Endodermal cell (in vitro differentiated cells): ENCODE measurements at places on chromosomes 12 and 14.
A peak's percentile ranks its signal among the peaks of the same experiment; 100 is the strongest.

- peaks cover 7% of the 10 kb centered on the region for H3K36me3 ChIP-seq
- no peaks in the 10 kb centered on the region for H3K27me3 ChIP-seq
- no peak for DNase-seq
- H3K4me3 ChIP-seq = no peak overlapping the region
Observed at GRCh38 chr12:71888521-71888920, 49.0 kb downstream of the TBC1D15 start.

GRCh38 chr12:64636856-64637255 lies 26.6 kb downstream of the RASSF3 start:
- H3K27me3 ChIP-seq = no peaks in the 10 kb centered on the region
- no peak overlapping the region for H3K27ac ChIP-seq
- H3K4me1 ChIP-seq = peaks cover 7% of the 10 kb centered on the region

GRCh38 chr14:69129264-69129880 lies 23.5 kb downstream of the DCAF5 start:
- no peaks in the 10 kb centered on the region for H3K27me3 ChIP-seq
- DNase-seq = peak; percentile 85
- no peak overlapping the region for H3K4me3 ChIP-seq
- peaks cover 31% of the 10 kb centered on the region for H3K4me1 ChIP-seq

DNA sequence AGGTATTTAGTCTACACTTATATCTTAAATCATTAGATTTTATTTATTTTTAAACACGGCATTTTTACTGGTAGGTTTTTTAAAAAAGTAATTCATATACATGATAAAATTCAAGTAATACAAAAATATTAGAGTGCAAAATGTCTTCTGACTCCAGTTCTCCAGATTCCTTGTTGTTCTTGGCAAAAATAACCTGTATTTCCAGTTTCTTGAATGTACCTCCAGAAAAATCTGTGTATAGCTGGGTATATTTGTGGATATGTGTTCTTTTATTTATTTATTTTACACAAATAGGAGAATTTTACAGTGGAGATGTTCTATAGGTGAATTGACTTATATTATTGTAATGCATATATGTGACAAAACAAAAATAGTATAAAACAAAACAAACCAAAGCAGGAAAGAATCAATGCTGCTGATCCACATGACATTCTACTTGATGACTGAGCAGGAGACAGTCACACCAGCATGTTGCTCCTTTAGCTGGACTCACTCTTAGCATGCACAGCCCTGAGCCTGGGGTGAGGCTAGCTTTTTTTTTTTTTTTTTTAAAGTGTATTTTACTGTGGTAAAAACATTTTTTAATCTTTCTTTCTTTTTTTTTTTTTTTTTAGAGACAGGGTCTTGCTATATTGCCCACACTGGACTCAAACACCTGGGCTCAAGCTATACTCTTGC lies 42.2 kb upstream of the SLC38A2 start:
- no peak overlapping the region for H3K4me3 ChIP-seq
- H3K4me1 ChIP-seq = no peaks in the 10 kb centered on the region
- H3K27ac ChIP-seq = no peak overlapping the region
- no peak for DNase-seq
- no peaks in the 10 kb centered on the region for H3K27me3 ChIP-seq

- DNase-seq = no peak
- no peaks in the 10 kb centered on the region for H3K36me3 ChIP-seq
- H3K27ac ChIP-seq = no peak within 1 kb of the TSS
- no peaks in the 10 kb centered on the region for H3K4me1 ChIP-seq
- H3K4me3 ChIP-seq = no peak within 1 kb of the TSS
- H3K27me3 ChIP-seq = no peaks in the 10 kb centered on the region
Observed at GRCh38 chr14:67487937-67488893, at the start of gene TMEM229B. TMEM229B (minus strand) TSS chr14:67488721; CDS start chr14:67473923, 14,798 bp downstream.

DNA sequence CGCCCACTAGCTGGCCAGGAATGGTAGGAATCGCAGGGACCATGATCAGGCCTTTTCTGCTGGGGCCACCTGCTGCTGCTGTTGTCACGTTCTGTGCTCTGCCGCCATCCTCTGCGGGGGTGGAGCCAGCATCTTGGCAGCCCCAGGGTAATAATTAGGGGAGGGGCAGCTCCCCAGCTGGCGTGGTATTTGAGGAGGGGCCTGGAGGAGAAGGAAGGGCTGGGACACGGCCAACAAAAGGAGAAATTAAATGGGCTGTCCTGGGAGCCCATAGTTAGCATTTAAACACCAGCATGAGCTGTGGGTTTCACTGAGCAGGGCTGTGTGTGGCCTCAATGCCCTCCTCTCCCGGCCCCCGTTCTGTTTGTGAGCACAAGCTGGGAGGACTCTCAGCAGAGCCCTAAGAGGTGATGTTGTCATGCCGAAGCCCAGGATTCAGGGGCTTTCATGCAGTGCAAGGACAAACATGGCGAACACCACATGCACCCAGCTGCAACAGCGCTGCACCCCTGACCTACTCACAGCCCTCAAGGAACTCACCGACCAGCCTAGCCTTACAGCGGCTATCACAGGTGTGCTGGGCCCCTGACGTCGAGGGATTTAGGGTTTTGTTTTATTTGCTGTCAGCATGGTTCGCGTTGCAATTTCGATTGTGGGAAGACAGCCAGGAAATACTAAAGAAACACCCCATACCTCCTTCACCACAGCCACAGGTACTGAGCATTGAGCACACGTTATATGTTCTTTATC lies 324.3 kb downstream of the CACNA1C start:
- H3K27ac ChIP-seq = no peak overlapping the region
- no peaks in the 10 kb centered on the region for H3K4me1 ChIP-seq
- no peaks in the 10 kb centered on the region for H3K27me3 ChIP-seq
- no peak overlapping the region for H3K4me3 ChIP-seq

- H3K4me3 ChIP-seq = no peak overlapping the region
- no peak for DNase-seq
- H3K27ac ChIP-seq = no peak overlapping the region
- H3K27me3 ChIP-seq = no peaks in the 10 kb centered on the region
Observed at GRCh38 chr12:83010169-83010804, 323.6 kb downstream of the TMTC2 start.

- DNase-seq = peak; percentile 83
- no peaks in the 10 kb centered on the region for H3K27me3 ChIP-seq
- no peaks in the 10 kb centered on the region for H3K36me3 ChIP-seq
- H3K4me1 ChIP-seq = peaks cover 3% of the 10 kb centered on the region
Observed at GRCh38 chr12:69910694-69911093, 85.7 kb downstream of the MYRFL start.

DNA sequence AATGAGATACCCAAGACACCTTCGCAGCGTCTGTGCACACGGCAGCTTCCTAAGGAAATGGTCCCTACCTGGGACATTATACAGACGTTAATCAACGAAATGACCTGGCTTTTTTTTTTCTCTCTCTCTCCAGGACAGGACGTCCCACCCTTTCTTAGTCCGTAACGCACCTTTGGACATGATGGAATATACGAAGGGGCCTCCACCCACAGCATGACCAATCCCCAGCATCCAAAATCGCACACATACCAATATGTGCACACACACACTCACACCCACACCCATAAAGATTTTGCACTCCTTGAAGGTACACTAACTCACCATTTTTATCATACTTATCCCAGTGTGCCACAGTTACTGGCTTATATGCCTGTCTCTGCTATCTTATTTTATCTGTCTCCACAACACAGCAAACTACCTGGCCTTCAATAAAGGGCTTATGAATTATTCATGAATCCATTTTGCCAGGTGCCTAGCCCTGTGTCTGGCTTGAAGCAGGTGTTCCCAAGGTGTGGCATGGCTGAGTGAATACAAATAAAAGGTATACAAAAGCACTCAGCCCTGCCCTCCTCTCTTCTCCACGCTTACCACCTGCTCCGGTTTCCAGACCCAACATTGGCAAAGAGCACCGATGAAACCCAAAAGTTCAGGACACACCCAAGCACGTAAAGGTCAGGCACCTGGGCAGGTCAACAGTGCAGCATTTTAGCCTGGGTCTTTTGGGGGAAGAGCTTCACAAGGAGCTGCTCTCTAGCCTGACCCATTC lies 2.2 kb downstream of the SCNN1A start:
- no peak for DNase-seq
- H3K4me3 ChIP-seq = peak overlapping the region; percentile 48
- no peaks in the 10 kb centered on the region for H3K27me3 ChIP-seq
- H3K4me1 ChIP-seq = peaks cover 37% of the 10 kb centered on the region
- H3K27ac ChIP-seq = no peak overlapping the region

DNA sequence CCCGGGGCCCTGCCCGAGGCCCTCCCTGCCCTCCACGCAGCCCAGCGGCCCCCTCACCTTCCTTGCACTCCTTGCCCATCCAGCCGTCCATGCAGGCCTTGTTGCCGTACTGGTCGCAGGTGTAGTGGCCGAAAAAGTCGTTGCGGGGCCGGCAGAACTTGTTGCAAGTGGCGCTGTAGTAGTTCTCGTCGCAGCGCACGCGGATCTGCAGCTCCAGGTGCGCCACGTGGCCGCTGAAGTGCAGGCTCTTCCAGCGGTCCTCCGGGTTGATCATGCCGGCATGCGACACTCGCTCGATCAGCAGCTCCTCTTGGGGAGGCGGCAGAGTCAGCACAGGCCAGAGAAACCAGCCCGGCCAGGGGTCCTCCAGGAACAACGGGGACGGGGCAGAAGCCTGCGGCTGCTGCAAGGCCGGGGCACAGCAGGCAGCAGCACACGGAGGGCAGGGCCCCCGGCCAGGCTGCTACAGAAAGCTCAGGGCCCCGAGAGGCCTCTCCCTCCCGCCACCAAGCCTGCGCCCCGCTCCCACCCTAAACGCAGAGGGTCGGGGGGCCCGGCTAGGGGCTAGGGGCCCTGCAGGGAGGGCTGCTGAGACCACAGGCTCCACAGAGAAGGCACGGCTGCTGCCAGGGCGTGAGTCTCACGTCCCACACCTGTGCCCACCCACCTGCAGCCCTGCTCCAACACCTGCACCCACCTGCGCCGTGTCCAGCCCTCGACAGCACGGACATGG lies 12.7 kb downstream of the JAG2 start:
- H3K4me3 ChIP-seq = no peak overlapping the region
- no peak overlapping the region for H3K27ac ChIP-seq
- no peaks in the 10 kb centered on the region for H3K36me3 ChIP-seq
- H3K27me3 ChIP-seq = no peaks in the 10 kb centered on the region
- H3K4me1 ChIP-seq = no peaks in the 10 kb centered on the region

- H3K36me3 ChIP-seq = no peaks in the 10 kb centered on the region
- no peak overlapping the region for H3K27ac ChIP-seq
- no peaks in the 10 kb centered on the region for H3K27me3 ChIP-seq
- H3K4me3 ChIP-seq = no peak overlapping the region
- DNase-seq = no peak
Observed at GRCh38 chr12:67475725-67476124, 172.8 kb upstream of the DYRK2 start.

- no peaks in the 10 kb centered on the region for H3K36me3 ChIP-seq
- H3K27ac ChIP-seq = no peak overlapping the region
- DNase-seq = no peak
Observed at GRCh38 chr12:129532082-129532481, 371.7 kb downstream of the TMEM132D start.

DNA sequence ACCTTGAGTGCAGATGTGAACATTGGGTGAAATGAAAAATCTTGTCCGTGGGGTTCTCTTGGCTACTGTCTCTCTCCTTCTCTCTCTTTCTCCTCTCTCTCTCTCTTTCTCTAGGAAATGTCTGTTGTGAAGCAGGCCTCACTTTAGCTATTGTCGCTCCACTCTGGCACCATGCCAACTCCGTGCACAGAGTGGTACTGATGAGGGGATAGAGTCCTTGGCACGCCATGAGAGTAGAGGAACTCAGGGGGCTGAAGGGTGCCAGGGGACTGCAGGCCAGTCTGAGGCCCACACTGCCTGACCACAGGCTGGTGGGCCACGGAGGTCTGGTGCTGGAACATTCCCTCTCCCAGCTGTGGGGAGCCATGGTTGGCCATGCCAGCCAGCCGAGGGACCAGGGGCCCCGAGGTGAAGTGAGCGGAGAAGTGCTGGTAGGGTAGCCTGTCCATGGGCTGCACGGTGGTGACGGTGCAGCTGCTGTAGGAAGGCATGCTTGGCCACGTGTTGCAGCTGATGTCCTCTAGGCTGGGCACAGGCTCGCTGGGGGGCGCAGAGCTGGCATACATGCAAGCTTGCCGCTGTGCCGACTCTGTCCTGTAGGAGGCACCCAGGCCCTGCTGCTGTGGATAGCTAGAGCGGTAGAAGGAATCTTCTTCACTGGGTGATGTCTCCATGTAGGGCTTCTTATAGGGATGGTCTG lies 50.4 kb downstream of the TBX5 start:
- peak; percentile 95 for DNase-seq
- H3K4me3 ChIP-seq = no peak overlapping the region
- no peaks in the 10 kb centered on the region for H3K4me1 ChIP-seq
- H3K27me3 ChIP-seq = peaks cover 12% of the 10 kb centered on the region
- H3K36me3 ChIP-seq = no peaks in the 10 kb centered on the region

DNA sequence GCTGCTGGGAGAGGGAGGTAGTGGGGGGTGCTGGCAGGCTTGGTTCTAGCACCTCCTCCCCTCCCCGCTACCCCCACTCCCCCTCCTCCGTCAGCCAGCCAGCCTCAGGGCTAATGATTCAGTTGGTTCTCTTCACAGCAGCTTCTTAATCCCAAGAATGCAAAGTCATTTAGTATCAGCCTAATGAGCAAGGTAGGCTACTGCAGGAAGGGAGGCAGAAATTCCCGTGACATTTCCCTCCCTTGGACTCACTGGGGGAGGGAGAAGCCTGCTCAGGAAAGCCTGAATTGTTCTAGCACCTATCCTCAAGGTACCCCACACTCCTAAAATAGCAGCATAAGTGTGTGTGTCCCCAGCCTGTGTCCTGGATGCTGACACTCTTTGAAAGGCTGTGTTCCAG lies 29.8 kb downstream of the ITPK1 start:
- H3K4me3 ChIP-seq = peak overlapping the region; percentile 12
- DNase-seq = peak; percentile 88

DNA sequence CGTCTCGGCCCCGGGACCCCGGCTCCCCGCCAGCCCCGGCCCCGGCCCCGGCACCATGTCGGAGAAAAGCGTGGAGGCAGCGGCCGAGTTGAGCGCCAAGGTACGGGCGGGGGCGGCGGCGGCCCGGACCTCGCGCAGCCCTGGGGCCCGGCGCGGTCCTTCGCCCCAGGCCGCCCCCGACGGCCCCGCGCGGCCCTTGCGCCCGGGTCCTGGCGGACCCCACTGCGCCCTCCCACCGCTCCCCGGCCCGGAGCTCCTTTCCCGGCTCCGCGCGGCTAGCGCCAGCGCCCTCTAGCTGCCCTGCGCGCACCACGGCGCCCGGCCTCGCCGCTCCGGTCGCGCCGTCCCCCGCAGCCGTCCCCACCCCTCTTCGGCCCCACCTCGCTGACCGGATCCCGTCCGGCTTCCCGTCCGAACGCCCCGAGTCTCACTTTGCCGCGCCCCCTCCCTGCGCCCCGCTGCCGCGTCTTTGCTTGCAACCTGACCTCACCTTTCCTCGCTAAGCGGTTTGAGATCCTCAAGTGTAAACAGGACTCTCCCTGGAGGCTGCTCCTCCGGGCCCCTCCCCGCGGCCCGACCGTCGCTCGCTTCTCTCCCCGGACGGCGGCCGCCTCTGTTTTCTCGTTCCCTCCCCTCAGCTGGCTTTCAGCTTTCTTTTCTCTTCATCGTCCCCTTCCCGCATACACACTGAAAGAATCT lies 637 bp downstream of the PTMS start:
- peak overlapping the region; percentile 55 for H3K27ac ChIP-seq
- H3K4me1 ChIP-seq = peaks cover 15% of the 10 kb centered on the region
- peaks cover 24% of the 10 kb centered on the region for H3K36me3 ChIP-seq
- peak; percentile 94 for DNase-seq

GRCh38 chr14:36509069-36509917 lies 10.7 kb downstream of the NKX2-1 start:
- no peaks in the 10 kb centered on the region for H3K36me3 ChIP-seq
- H3K27me3 ChIP-seq = peaks cover 100% of the 10 kb centered on the region
- no peak overlapping the region for H3K4me3 ChIP-seq
- peaks cover 19% of the 10 kb centered on the region for H3K4me1 ChIP-seq
- DNase-seq = peak; percentile 49
